ENCODE measurements at places on chromosomes 11 and 22.

GRCh38 chr11:104917271-104918112 lies 19.2 kb upstream of the CASP12 start:
- no peak for DNase-seq

GRCh38 chr22:26447584-26448329 lies 18.7 kb downstream of the ASPHD2 start:
- no peak for DNase-seq

GRCh38 chr22:50544078-50544745 lies 1.5 kb upstream of the KLHDC7B start:
- DNase-seq = no peak

GRCh38 chr11:81840380-81840779 lies 893.3 kb downstream of the FAM181B start:
- no peak for DNase-seq

- no peak for DNase-seq
Observed at GRCh38 chr11:100892886-100893285, 205.8 kb downstream of the ARHGAP42 start.

DNA sequence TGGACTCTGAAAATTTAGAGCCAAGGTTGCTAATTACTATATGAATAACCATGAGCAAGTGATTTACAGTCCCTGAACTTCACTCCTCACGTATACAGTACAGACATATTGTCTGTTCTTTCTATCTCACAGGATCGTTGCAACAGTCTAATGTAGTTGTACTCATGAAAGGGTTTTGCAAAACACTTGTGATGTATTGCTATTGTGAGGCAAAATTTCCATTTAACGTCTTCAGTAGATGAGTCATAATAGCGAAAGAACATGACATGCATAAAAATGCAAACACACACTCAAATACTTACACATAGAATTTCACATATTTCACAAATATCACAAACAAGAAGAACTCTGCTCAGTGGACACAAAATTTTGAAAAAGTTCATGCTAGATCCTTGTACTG lies 134.6 kb upstream of the TRPC6 start:
- no peak for DNase-seq

DNA sequence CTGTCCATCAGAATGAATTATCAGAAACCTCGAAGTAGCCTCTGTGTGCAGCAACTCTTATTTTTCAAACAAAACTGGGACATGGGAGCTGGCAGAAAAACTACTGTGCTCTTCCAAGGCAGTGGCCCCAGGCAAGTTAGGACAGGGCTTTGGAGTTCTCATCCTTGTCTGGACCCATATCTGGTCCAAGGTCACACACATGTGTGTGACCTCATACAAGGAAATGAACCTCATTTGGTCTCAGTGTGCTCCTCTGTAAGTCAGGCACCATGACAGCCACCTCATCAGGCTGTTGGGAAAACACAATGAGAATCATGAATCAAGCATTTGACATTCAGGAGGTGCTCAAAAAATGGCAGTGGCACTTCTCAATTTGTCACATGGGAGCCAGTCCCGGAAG lies 25.8 kb downstream of the LARGE1 start:
- DNase-seq = no peak

GRCh38 chr11:16191868-16192240 lies 164.5 kb downstream of the SOX6 start:
- no peak for DNase-seq

DNA sequence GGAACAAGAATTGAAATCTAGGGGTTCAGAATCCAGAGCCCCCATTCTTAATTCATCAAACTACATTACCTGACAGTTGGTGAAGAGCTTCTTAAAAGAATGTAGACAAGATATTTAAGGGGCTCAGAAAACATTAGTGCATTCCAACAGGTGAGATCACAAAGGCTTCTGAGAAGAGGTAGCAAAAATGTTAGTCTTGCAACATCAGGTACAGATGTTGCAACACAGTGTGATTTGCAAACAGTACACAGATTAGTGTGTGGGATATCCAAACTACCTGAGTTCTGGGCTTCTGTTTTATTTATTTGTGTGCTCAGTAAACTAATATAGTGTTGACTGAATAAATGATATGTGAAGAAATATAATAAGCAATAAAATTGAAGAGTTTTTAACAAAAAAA lies 11.8 kb downstream of the CASP4 start:
- no peak for DNase-seq

DNA sequence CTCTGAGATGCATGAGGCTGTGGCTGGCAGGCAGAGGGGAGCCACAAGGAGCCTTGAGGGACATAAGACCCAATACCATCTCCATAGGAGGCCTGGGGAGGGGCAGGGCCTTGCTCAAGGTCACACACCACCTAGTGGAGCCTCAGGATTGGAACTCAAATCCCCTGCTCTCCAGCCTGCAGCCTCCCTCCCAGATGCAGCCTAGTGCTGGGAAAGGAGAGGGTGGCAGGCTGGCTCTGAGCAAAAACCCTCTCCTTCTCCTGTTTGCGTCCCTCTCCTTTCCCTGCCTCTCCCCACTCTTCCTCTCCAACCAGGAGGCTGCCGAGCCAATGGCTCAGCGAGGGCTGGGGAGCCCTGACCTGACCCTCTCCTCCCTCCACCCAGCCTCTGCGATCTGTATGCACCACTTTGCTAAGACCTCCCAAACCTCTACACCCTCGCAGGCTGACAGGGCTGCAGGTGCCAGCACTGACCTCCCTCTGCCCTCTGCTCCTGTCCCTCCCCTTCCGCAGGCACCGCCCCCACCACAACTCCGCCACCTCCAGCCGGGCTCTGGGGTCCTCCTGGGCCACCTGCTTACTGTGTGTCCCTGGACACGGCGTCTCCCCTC lies 14.7 kb downstream of the IGLL1 start:
- DNase-seq = no peak

- DNase-seq = no peak
Observed at GRCh38 chr11:19394525-19395016, 153.8 kb upstream of the E2F8 start.

GRCh38 chr11:19820100-19820499 lies 107.5 kb downstream of the NAV2 start:
- no peak for DNase-seq

GRCh38 chr11:124658501-124658900 lies 15.0 kb downstream of the SIAE start:
- DNase-seq = no peak

DNA sequence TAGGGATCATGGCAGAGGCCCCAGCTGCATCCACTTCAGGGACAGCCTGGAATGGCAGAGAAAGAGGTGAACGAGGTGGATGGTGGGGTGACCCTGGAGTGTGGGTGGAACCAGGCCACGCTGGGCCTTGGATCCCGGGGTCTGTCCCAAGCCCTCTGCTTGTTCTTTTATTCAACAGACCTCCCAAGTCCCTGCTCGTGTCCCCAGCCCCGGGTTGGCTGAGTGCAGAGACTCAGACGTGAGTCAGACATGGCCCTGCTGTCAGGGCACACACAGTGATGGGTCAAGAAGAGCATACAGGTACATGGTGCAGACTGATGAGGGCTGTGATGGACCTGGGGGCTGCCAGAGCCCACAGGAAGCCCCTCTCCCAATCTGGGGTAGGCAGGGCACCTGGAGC lies 6.6 kb downstream of the ARHGAP8 start:
- no peak for DNase-seq

DNA sequence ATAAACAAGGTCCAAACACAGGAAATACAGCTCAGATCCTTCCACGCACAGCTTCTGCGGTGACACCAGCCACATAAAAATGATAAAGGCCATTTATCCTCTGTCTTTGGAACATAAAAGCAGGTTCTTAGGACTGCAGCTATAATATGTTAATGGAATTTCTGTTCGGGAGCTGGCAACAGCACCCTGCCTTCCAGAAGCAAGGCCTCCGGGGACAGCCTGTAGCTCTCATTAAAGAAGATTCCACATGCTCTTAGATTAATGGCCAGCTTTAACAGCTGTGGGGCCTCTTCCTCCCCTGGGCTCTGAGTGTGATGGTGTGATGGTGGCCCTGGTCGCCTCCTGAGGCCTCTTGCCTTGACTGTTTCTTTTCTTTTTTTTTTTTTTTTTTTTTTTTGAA lies 137.3 kb downstream of the CACNA1I start:
- no peak for DNase-seq

- no peak for DNase-seq
Observed at GRCh38 chr11:84854498-84854880, 772.7 kb downstream of the DLG2 start.

DNA sequence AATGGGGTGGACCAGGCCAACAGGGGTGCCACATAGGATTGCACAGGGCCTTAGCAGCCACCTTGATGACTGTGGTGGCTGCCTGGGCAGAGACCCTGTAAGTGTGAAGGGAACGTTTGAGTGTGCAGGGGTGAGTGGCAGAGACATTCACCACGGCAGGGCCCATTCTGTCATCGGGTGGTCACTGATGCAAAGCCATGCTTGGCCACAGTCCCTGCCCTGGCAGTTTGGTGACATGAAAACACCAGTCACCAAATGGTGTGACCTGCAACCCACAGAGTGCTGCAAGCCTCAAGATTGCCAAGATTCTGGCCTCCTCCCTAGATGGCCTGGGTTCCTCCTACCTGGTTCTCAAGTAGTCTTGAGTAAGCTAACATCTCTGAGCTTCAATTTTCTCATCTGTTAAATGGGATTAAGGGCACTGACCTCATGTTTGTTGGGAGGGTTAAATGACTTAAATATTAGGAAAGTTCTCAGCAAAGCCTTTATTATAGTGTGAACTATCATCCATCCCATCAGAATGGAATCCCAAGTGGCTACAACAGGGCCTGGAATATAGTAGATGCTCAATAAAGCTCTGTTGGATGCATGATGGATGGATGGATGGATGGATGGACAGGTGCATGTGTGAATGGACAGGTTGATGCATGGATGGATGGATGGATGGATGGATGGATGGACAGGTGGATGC lies 53.0 kb downstream of the MACROD1 start:
- DNase-seq = no peak

DNA sequence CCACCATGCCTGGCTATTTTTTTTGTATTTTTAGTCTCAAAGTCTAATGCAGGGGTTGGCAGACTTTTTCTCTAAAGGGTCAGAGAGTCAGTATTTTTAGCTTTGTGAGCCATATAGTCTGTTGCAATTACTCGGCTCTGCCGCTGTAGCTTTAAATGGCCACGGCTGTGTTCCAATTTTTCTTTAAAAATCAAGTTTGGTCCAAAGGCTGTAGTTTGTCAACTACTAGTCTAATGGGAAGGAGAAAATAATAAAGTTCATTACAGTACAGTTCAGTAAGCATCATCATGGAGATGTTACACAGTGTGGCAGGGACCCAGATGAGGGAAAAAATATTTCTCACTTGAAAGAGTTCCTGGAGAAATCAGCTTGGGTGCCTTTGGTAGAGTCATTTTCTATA lies 107.6 kb downstream of the CSNK2A3 start:
- no peak for DNase-seq

- DNase-seq = no peak
Observed at GRCh38 chr11:65779669-65779918, 1.2 kb downstream of the AP5B1 start.

GRCh38 chr22:36680038-36680437 lies 23.5 kb downstream of the CACNG2 start:
- DNase-seq = no peak

DNA sequence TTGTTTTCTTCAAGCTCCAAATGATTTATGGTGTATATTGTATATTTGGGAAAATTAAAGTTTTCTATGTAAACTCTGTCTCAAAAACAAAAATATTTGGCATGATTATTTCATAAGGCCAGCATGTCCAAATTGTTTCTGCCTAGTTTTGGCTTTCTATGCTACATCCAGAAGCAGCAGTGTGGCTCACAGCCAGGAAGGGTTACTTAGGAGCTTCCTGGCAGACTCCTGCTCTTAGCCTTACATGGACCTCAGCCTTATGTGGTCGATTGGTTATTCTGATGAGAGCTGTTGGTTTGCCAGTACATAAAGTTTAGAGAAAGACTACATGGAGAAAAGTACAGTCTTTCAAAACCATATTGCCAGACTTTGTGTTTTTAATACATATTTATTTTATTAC lies 297.7 kb upstream of the FAT3 start:
- DNase-seq = no peak

GRCh38 chr11:102225689-102226568 lies 91.4 kb upstream of the BIRC3 start:
- DNase-seq = no peak
